ENCODE measurements at places on chromosomes 7 and 10.

DNA sequence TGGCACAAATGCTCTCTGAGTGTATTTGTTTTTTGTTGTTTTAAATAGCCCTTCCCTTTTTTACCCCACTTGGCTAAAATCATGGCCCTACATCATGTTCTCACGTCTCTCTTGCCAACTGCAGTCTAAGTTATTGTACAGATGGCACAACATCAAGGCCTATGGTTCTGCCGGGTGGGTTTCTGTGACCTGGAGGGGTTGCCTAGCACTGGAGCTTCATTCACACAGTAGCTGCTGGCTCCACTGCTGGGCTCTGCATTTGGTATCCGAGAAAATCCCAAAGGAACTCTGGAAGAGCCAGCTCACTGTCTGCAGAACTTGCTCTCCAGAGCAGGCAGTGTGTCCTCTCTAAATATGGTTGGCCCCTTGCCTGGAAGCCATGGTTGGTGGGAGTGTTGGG is 120.6 kb downstream of the LRRC4 start:
- no peak for DNase-seq

DNA sequence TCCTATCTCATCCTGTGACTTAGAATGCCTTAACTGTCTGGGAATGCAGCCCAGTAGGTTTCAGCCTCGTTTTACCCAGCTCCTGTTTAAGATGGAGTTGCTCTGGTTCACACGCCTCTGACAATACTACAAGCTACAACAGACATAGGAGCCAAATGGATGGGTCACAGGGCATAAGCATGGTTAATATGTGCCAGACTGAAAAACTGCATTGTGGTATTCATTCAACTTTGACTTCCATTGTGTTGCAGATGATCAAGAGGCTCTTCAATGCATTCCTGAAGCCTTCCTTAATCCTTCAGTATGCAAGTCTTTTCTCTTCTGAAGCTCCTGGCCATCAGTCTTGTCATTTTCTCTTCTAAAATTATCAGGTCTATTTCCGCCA is 20.3 kb upstream of the RNF32 start:
- DNase-seq = no peak

- DNase-seq = no peak
These were observed 225.0 kb downstream of the CELF2 start for GRCh38 chr10:11242443-11243387.

GRCh38 chr10:29772403-29772802 is 137.6 kb upstream of the SVIL start:
- DNase-seq = no peak

- DNase-seq = no peak
These were observed 64.3 kb upstream of the ZNF32 start for GRCh38 chr10:43712821-43713584.

- DNase-seq = no peak
These were observed 254.5 kb upstream of the RNF32 start for GRCh38 chr7:156386097-156386496.

GRCh38 chr10:97427571-97428179 is 1.7 kb downstream of the PGAM1 start:
- peak; percentile 56 for DNase-seq

- DNase-seq = no peak
These were observed 67.9 kb upstream of the SMNDC1 start for GRCh38 chr10:110372656-110373055.

DNA sequence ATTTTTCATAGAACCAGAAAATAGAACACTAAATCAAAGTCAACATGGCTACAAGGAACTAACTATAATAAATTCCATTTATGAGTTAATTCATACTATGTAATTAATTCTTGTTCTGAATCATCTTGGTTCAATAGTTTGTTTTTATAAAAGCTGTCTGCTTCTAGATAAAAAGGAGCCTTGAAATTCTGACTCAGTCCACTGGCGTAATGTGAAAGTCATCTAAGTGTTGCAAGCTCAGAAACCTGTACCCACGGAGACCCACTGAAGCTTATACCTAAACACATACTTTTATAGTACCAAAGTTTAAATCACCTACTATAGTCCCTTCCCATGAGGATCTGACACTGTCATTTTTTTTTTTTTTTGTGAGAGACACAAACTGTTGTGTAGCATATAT is 489.4 kb downstream of the SEMA3D start:
- no peak for DNase-seq

DNA sequence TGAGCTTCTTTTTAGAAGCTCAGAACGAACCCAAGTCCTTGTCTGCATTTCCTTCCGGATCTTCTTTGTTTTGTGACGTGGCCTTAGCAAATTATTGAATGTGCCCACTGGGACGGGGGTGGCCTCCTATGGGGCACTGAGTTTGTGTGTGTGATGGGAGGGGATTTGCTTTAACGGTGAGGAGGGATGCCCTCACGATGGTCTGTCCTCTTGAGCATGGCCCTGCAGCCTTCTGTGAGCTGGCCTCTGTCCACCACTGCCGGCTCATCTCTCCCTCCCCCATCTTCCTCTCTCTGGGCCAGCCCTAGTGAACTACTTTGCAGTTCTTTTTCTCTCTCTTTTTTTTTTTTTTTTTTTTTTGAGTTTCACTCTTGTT is 62.9 kb upstream of the MKRN1 start:
- no peak for DNase-seq

GRCh38 chr7:148332191-148333186 is 258.1 kb upstream of the C7orf33 start:
- no peak for DNase-seq

GRCh38 chr10:53601260-53601875 is 828.8 kb upstream of the MBL2 start:
- no peak for DNase-seq

- DNase-seq = peak; percentile 19
These were observed 18.7 kb upstream of the CBLL1 start for GRCh38 chr7:107725138-107725740.

DNA sequence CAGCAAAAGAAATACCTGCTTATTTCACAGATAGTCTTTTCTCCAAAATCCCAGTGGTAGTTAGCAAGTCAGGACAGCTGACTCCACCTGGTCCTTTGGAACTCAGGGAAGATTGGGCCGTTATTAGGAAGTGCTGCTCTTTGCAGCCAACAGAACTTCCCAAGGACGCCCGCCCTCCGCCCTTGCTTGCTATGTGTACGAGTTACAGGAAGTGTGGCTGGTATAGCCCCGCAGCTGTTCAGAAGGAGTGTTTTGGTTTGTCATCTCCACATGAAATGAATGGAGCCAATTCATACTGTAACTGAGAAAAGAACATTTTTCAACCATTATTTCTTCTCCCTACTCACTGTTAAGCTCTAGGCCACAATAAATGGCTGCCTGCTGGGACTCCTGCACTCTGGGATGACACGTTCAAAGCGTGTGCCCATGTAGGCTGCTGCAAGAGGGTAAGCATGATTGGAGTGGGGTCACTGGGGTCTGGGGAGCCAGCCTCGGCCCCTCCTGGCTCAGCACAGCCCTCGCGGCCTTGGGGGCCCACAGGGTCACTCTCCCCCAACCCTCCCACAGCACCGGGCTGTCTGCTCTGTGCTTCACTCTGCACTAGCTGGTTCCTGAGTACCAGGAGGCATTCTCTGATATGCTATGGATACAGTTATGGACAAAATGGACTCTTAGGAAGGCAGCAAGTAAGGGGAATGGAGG is 244.0 kb downstream of the EBF3 start:
- DNase-seq = no peak

DNA sequence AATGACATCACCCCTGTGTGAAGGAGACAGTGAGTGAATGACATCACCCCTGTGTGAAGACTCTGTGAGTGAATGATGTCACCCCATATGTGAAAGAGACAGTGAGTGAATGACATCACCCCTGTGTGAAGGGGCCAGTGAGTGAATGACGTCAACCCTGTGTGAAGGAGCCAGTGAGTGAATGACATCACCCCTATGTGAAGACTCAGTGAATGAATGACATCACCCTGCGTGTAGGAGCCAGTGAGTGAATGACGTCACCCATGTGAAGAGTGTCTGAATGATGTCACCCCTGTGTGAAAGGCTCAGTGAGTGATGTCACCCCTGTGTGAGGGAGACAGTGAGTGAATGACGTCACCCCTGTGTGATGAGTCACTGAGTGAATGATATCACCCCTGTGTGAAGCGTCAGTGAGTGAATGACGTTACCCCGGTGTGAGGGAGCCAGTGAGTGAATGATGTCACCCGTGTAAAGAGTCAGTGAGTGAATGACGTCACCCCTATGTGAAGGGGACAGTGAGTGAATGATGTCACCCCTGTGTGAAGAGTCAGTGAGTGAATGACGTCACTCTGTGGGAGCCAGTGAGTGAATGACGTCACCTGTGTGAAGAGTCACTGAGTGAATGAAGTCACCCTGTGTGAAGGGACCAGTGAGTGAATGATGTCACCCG is 478.1 kb downstream of the PTPRN2 start:
- no peak for DNase-seq

DNA sequence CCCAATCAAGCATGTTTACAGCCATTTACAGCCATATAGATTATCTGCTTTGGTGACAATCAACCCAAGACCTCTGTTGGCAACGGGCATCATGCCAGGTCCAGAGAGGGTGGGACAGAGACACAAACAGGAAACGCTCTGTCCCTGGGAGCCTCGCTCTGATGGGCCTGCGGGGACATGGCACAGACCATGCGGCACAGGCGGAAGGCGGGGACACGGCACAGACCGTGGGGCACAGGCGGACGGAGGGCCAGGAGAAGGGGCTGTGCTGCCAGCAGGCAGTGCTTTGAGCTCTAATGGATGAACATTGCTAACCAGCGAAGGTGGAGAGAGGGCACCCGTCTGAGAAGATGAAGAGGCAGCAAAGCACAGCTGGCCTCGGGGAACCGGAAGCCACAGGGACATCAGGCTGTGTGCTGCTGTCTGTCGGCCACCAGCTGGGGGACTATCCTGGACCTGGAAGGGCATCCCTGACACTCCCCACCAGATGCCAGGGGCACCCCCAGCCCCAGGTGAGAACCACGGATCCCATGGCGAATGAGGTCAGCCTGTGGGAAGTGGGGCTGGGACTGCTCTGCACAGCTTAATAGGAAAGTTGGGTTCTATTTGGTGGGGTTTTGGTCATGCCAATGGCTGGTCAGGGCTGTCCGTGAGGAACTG is 61.0 kb downstream of the DIP2C start:
- no peak for DNase-seq

GRCh38 chr7:88628363-88629085 is 131.0 kb upstream of the ZNF804B start:
- DNase-seq = no peak

DNA sequence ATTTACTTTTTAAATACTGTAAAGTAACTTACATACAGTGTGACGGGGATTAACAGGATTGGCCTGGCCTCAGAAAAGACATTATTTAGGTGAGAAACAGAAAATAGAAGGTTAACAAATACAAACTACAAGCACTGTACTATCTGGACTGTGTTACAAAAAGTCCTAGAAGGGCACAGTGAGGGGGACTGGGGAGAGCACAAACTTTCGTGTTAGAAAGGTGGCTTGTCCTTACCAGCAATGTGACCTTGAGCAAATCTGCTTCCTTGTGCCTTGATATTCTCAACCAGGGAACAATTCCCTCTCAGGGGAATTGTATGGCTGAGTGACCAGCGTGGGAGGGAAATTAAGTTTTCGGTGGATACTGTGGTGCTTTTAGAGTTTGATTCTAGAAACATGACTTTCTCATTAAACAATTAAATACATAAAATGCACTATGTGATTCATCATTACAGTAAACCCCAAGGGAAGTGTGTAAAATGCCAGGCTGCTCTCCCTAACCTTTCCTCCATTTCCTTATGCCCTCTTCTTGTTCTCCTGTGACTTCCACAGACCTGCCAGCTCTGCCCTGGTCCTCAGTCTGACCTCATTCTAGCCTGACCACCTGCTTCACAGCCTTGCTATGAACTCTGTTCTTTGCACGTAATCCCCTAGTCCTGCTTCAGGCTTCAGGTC is 57.7 kb downstream of the OSBPL3 start:
- DNase-seq = no peak

GRCh38 chr7:47195641-47196040 is 386.3 kb downstream of the TNS3 start:
- DNase-seq = no peak

DNA sequence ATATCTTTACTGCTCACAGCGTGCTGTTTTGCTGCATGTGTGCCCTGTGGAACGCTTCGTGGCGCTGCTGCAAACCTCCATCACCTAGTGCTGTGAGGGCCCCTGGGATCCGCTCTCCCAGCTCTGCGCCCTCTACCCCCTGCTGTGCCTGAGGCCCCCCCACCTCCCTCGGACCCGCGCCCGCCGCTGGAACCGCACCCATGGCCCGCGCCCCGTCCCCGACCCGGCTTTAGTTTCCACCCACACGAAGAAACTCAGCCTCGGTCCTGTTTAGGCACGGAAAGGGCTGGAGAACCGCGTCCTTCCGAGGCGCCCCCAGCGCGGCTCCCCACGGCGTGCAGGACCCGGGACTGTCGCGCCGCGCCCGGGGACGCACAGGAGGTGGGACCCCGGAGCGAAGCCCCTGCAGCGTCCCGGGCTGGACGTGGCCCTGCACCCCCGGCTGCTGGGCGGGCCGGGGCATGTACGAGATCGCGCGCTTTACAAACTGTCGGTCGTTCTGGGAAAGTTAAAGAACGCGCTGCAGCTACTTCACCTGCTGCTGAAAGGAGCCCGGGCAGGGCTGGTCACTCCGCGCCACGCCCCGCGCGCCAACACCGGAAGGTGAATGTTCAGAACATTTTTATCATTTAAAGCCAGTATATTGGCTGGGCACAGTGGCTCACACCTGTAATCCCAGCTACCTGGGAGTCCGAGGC is 54.3 kb downstream of the BMS1 start:
- DNase-seq = no peak

GRCh38 chr7:21651697-21652096 is 108.9 kb downstream of the DNAH11 start:
- DNase-seq = no peak

DNA sequence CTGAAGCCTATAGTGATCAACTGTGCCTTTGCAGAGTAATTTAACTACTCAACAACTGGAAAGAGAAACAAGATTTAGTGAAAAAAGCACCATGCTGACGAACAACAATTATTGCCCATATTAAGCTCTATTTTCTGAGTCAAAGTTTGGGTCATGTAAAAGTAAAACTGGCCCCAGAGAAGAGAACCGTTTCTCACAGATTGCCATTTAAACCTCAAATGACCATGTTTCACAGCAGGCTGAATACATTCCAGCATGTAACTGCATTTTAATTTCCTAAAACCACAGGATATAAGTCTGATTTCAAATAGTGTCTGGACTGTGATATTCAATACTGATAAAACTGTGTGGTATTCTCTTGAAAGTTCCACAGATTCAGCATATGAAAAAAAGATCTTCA is 140.7 kb downstream of the ATE1 start:
- DNase-seq = no peak

DNA sequence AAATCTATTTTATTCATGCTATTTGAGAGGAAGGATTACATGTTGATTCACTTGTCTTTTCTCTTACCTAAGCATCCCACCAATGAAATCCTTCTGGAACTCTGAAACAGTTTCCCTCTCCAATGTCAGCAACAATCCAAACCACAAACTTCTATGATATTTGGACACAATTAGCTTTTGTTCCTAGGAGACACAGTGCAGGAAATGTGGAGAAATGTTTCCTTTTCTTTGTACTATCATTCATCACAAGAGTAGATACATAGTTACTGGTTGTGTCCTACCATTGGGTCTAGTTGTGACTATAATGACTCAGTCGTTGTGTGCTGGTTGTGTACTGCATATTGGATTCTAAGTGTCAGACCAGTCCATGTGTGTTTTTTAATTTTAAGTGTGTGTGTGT is 156.8 kb upstream of the MAGI2 start:
- no peak for DNase-seq

GRCh38 chr7:1543826-1544177 is 12.2 kb downstream of the TMEM184A start:
- DNase-seq = no peak

GRCh38 chr10:8076933-8077332 is 22.4 kb downstream of the GATA3 start:
- no peak for DNase-seq

Data from stimulated activated naive CD4-positive, alpha-beta T cell treated with Interleukin-2 at 50 U/mL for 16 hours (primary cell).